ENCODE measurements at places on chromosomes 6 and 20.

DNA sequence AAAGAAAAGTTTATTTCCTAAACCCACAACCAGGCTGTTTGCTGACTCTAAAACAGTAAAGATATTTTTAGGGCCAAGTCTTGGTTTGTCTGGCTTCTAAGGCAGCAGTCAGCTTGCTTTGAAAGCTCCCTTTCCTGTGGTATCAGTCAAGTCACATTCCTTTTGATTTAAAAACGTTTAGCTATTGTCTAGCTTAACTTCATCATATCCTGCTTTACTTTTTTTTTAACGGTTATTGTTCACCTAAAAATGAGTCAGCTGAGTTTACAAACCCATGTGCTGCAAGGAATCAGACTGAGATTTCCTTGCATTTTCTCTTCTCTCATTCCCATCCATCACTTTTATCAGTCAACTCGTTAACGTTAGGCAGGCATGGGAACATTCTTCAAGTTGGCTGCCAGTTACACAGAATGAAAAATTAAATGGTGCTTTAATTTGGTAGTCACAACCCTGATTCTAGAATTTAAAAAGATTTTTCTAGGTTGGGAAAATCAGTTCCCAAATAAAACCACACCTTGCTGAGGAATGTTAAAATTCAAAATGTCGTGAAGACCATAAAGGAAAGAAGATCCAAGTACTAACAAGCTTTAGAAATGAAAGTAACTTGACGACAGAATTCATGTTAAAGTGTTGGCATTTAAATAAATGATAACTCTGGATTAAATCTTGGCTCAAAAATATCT lies 45.9 kb downstream of the ELOVL5 start:
- DNase-seq, result no peak

DNA sequence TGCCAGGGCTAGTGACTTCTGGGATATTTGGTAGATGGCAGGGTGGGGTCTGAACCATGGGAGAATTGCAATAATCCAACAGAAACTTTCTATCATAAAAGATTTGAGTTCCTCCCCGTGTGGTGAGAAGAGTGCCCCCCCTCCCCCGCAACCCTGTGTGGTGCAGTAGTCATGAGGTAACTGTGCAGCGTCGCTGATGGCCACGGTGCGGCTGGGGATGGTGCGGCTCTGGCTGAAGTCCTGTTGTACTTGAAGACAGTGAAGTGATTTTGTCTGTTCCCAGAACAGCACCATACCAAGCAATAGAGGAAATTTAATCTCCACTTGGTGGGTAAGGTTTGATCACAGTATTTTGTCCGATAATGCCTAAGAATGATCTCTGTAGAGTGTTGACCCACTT lies 654.8 kb upstream of the POU3F2 start:
- no peak for DNase-seq

DNA sequence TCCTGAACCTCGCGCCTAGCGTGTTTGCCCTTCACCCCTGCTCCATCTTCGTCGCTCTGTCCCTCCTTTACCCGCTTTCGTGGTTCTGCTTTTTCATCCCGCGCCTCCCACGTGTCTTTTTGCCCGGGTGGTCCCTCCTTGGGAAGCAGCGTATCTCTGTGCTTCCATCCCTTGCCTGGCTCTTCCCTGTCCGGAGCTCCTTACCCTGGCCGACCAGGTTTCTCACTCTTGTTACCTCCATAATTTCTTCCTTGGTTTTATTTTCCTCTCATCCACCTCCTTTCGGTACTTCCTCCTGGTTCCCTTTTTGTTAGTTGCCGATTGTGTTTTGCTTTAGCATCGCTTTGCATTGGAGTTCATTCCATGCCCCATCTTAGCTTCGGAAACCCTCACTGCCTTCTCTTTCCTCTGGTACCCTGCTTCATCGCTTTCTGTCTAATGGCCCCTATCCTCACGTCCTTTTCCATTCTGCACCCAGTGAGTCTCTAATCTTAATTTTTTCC lies 735 bp downstream of the FAM135A start:
- DNase-seq, result no peak

GRCh38 chr6:17562636-17563035 lies 37.5 kb upstream of the FAM8A1 start:
- DNase-seq, result no peak

DNA sequence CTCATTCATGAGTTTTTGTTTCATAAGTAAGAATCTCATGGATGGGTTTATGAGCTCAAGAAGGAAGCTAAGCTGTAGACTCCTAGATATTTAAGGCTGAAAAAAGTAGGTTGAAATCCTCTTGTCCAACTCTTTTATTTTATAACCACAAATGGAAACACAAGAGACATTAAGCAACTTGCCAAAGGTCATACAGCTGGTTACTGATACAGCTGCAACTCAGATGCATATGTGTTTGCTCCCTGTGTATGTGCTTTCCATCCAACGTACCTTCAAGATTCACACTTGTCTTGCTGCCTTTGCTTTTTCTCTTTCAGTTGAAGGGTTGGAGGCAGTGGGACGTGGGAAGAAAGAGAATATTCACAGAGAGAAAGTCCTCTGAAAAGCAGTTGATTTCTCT lies 153.5 kb upstream of the STMND1 start:
- no peak for DNase-seq

DNA sequence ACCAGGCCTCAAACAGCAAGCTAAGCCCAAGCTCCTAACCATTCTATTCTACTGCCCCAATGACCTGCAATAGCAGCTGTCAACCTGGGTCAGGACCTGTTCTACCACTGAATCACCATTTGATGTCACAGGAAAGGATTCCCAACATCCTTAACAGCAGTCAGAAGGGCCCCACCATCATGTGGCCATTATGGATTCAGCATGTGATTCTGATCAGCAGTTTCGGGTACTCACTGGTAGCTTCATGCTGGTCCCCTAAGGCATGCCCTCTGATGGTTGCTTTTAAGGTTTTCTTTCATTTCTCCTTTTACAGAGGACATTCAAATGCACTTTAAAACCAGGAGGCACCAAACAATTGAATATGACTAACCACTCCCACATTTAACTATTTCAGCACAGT lies 37.3 kb upstream of the MAP7 start:
- DNase-seq, result no peak

DNA sequence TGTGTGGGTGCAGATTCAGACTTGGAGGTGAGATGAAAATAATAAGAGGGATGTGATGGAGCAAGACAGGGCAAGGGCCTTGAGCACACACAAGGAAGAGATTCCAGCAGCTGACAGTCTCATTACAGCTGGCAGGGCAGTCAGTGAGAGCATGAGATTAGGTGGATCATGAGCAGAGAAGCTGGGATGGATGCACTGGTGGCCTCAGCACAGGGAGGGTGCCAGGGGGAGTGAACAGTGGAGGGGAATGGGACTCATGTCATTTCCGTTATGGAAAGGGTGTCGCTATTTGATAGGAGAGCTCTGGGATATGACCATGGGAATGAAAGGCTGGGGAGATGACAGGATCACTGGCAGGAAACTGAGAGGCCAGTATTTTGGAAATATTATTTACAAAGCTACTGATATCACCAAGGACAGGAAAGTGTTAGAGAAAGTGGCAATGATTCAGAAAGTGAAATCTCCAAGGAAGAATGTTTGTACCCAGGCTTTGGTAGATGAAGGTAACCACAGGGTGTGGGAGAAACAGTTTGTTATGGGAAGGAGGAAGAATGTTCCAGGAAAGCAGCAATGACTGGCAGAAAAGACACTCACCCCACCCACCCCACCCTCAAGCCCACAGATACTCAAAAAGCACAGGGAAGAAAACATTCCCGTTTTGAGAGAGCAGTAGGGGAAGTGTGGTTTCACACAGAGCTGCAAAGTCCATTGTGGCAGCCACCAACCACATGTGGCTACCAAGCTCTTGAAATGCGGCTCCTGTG lies 214.7 kb upstream of the PROKR2 start:
- no peak for DNase-seq

DNA sequence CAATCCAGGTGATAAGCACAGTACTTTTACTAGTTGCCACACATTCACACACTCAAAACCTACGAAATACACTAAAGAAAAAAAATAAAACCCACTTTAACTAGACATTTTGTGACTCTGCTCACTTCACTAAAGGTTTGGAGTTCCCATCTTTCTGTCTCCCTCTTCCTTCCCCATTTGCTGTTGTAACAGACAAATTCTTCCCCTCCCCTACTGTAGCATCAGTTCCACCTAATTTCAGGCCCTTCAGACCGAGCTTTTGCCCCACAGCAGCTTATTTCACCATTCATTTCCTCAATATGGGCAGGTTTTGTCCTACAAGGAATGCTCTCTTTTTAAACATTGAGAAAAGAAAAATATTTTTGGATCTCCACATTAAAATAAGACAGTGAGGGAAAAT lies 31.3 kb upstream of the MRAP2 start:
- DNase-seq, result no peak

Data from NCI-H1436 treated with DMSO at 0.1 percent for 48 hours (cell line).